ENCODE measurements at places on chromosomes 4 and X. TPM values are rescaled to one million over a fixed set of nuclear protein-coding genes. Genes with fewer than 3 reads are reported as not detected.

Gene F11
- total RNA-seq, result not detected

Gene ALPK1
- 11.5 TPM for total RNA-seq

Gene PPBP
- total RNA-seq, result not detected

Gene PABPC5
- 1.2 TPM for total RNA-seq

Gene MSX1
- total RNA-seq, result 5.8 TPM

Gene TRIM60
- total RNA-seq, result not detected

Gene RTL3
- under 0.01 TPM for total RNA-seq

Gene CLIC2
- not detected for total RNA-seq

Gene BMP2K
- total RNA-seq, result 17.9 TPM

Gene PAGE5
- total RNA-seq, result not detected

Gene PDS5A
- total RNA-seq, result 37.2 TPM

Gene NXF3
- not detected for total RNA-seq

Gene PCYT1B
- total RNA-seq, result under 0.01 TPM

Gene AMTN
- not detected for total RNA-seq

Gene MAGEA9B
- not detected for total RNA-seq

Gene CENPVL1
- total RNA-seq, result not detected

Gene LRIT3
- not detected for total RNA-seq

All from myometrial cell (primary cell).